ENCODE measurements at places on chromosomes 13 and 19. TPM values are rescaled to one million over a fixed set of nuclear protein-coding genes. Genes with fewer than 3 reads are reported as not detected.

DNA sequence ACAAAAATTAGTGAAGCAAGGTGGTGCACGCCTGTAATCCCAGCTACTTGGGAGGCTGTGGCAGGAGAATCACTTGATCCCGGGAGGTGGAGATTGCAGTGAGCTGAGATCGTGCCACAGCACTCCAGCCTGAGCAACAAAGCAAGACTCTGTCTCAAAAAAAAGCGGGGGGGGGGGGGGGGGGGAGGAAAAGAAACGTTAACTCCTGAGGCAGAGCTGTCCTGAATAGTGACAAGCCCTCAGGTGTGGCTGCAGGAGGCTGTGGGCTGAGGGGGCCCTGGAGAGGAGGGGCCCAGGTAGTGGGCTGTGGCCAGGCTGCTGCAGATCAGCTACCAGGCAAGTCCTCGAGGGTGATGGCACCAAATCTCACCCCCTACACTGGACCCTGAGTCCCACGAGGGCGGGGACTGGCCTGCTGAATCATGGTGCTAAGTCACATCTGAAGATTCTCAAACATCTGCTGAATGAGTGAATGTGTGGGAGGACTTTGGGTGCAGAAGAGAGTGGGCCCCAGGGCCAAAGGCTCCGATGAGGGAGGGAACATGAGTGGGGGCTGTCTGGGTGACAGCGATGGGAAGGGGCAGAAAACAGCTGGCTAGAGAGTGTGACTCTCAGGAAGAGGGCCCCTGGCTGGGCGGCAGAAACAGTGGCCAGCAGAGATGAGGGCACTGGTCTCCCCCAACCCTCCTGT is 24.6 kb upstream of the ATP1A3 start:
- DNase-seq = no peak

Gene ZNF726
- 13.3 TPM for total RNA-seq

GRCh38 chr19:2184422-2184975 is 20.8 kb downstream of the DOT1L start:
- DNase-seq = no peak

GRCh38 chr13:80339912-80340650 is 845 bp downstream of the SPRY2 start:
- peak; percentile 66 for DNase-seq

DNA sequence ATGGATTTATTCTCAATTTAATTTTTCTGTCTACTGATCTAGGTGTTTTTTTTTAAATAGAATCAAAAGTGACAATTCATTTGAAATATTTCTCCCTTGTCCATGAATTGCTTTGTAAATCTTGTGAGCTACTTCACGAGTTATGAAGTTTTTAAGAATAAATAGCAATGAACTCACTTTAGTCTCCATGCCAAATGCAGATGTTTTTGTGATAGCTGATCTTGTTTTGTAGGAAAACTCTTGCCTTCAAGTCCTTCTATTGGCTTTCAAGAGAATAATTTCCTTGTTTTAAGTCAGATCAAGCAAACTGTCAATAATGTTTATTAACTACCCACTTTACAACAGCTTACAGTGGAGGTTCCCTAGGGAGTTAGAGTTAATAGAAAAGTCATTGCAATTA is 99.8 kb downstream of the ITGBL1 start:
- DNase-seq = no peak

Gene EVI5L
- total RNA-seq = 44.5 TPM

Gene NUCB1
- 42.6 TPM for total RNA-seq

DNA sequence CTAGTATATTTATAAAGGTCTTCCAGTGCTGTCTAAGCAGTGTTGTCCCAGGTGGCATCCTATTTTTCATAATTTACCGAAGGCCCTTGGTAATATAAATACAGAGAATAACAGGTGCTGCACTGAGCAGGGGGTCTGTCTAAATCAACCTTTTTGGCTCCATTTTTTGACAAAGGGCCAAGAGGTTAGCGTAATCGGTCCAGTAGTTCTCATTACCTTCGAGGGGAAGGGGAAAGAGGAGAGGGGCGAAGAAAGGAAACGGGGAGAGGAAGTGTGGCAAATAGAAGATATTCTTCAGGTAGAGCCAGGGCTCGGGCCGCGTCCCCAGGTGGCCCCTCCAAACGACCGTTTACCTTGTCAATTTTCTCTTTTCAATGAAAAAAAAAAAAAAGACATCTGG is 749 bp upstream of the PAN3 start:
- DNase-seq = no peak

DNA sequence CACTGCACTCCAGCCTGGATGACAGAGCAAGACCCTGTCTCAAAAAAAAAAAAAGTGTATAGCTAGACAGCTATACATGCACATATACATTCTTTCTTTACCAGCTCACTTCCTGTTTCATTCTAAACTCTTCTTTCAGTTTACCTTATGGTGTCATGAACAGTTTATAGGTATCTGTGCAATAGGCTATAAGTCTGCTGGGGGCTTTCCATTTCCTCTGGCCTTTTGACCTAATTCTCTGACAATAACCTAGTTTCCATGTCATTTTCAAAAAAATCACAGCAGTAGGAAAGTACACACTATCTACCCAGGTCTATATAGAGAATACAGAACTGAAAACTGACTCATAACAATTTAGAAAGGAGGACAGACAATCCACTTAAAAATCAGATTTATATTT is 24.4 kb upstream of the URAD start:
- no peak for DNase-seq

DNA sequence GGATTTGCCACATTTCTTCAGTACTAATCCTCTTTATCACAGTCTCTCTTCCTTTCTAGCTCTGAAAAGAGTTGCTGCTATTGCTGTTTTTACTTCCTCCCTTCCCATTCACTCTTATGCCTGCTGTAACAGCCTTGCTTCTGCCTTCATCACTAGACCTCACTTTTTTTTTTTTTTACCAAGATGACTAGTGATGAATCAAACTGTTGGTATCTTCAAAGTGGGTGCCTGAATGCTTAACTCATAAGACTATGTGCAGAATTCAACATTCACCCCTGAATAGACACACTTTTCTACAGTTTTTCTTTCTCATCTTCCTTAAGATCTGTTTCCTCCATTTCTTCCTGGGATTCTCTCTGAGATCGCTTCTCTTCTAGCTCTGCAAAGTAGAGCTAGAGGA is 217.2 kb upstream of the HTR2A start:
- no peak for DNase-seq

DNA sequence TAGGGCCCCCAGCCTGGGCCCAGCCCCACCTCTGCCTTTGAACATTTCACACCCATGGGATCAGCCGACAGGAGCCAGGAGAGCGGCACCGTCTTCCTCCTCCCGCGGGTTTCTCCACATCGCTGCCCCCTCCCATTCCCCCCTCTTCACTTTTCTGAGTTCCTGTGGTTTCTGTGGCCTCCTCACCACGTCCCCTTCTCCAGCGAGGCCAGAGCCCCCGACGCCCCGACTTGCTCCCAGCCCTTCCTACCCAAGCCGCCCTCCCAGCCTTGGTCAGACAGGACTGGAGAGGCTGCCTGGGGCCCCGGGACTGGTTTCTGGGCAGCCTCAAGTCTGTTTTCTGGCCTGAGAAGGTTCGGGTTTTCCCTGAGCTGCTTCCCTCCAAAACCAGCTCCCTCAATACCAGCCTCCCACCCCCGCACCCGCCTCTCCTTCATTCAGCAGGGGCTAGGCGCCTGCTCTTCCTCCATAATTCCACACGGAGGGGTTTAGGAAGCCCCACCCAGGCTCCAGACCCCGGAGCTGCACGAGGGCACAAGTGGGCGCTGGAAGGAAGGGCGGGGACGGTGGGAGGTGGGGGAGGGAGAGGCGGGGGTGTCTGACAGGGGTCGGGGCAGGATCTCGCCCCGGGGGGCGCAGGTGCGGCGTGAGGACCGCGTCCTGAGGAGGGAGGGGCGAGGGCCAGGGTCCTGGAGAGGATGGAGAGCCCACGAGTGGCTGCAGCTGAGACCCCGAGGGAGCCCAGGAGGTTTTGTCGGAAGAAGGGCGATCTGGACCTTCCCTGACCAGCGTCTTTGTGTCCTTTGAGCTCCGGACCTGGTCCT is 4.0 kb upstream of the SIGLEC10 start:
- no peak for DNase-seq

GRCh38 chr13:74251778-74252519 is 117.7 kb upstream of the KLF12 start:
- no peak for DNase-seq

DNA sequence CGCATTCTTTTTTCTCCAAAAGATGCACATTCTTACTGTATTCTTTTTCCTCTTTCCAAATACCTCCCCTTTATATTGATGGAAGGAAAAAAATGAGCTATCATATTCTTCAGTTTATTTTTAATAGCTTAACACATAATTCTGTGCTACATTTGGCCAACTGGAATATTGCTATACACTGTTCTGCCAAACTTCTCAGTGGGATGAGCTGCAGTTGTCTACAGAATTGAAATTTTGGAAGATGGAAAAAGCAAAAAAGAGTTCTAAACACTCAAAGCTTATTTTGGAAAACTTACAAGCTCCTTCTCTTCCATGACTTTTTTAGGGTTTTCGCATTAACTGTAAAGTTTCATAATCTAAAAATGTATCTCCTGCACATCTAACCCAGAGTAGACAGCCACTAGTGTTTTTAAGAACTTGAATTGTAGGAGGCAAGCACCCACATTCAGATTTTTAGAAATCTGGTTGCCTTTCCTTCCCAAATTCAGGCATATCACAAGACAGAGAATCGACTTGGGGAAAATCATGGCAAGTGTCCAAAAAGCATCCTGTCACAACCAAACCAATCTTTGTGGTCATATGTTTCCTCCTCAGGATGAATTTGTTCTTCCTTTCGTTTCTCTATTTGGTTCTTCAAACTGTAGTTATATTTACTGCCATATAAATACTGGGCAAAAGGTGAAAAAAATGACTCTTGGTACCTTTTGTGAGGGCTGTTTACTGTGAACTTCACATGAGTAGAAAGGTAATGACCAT is 111.4 kb upstream of the FRY start:
- no peak for DNase-seq

- peak; percentile 30 for DNase-seq
Observed at GRCh38 chr19:39506944-39507714, 7.8 kb upstream of the SELENOV start.

- DNase-seq = no peak
Observed at GRCh38 chr19:46388311-46389095, 24.9 kb downstream of the CCDC8 start.

GRCh38 chr19:3110126-3110825 is 16.1 kb downstream of the GNA11 start:
- no peak for DNase-seq

- no peak for DNase-seq
Observed at GRCh38 chr13:47455626-47456025, 545.4 kb downstream of the SUCLA2 start.

Gene NDUFB7
- total RNA-seq = 102 TPM

DNA sequence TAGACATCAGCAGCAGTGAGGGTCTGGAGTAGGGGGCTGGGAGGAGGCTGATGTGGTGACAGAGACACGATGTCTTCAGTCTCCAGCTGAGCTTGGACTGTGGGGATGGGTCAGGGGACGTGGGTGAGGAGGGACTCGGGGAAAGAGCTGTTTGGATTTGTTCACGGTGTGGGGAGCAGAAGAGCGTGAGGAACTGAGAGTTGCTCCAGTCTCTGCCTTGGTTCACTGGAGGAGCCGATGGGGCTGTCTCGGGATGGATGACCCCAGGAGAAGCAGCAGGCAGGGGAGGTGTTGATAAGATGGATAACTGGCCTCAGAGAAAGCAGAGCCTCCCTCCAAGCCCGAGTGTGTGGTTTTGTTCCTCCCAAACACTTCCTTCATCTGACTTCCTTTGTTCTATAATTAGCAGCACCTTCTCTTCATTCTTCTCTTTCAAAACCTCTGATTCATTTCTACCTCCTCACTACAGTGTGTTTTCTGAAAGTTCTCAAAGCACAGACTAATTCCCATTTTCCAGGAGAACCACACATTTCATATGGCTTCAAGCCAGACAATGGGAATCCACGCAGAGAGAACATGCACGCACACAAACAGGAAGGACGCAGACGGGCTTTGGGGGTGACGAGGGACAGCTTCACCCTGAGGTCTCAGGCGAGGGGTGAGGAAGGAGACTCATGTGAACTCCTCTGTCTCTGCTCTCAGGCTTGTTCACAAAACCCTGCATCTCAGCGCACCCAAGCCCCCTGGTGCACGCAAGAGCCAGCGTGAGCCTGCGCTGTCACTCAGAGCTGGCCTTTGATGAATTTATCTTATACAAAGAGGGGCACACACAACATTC is 18.6 kb downstream of the LAIR2 start:
- DNase-seq = no peak

- no peak for DNase-seq
Observed at GRCh38 chr19:5154129-5154798, 185.4 kb downstream of the KDM4B start.

Gene TTC9B
- 59.0 TPM for total RNA-seq

Gene TLE2
- total RNA-seq = 6.1 TPM

Gene ZFR2
- 6.2 TPM for total RNA-seq

DNA sequence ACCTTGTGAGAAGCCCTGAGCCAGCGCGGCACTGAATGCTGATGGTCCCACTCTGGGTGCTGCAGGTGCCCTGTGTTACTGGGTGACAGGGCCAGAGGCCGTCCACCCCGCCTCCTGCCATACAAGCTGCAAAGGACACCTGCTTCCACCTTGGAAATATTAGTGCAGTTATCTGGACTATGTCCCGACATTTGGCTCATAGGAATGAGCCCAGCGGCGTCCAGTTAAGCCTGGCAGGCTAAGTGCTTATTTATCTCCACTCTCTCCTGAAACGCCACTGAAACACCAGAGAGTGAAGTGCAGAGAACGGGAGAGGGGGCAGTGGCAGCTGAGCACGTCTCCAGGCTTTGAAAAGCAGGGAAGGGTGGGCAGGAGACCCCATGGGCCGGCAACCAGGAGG is 145.8 kb downstream of the KDM4B start:
- DNase-seq = no peak

DNA sequence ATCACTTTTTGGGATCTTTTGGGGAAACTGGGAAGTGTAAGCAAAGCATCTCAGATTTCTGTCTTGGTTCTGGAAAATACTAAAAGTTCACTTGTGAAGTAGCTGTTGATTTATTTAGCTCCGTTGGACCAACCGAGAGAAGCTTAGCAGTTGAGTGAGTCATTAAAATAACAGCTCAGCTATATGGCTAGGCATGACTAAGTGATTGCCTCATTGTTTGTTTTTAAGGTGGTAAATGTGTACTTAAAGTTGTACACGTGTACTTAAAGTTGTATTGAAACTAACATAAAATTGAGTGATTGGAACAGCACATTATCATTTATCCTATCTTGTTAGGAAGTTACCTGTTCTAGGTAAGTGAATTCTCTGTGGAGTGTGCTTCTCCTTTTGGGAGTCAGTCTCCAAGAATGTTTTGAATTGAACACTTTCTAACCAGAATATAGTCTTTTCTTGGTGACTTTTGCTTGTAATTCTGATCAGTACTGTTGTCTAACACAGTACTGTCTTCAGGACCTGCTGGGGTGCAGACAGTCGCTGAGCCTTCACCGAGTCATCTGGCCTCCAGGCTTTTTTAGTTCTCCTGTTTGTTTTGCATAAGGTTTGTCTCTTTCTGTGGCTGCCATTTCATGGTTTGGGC is 2.9 kb upstream of the DCUN1D2 start:
- DNase-seq = no peak

- no peak for DNase-seq
Observed at GRCh38 chr19:31517224-31518180, 168.3 kb upstream of the TSHZ3 start.

- DNase-seq = no peak
Observed at GRCh38 chr13:61700181-61700580, 284.5 kb upstream of the PCDH20 start.

- DNase-seq = no peak
Observed at GRCh38 chr19:49565261-49565660, 15.1 kb downstream of the NOSIP start.

- DNase-seq = no peak
Observed at GRCh38 chr13:60242043-60242595, 78.4 kb upstream of the DIAPH3 start.

- no peak for DNase-seq
Observed at GRCh38 chr19:44744871-44745332, 3.6 kb upstream of the BCL3 start.
